Activated T-cell treated with anti-CD3 and anti-CD28 coated beads, Interleukin-2, amount 50 U/mL, for 48 hours (primary cell): ENCODE measurements at places on chromosomes 6 and 20.

DNA sequence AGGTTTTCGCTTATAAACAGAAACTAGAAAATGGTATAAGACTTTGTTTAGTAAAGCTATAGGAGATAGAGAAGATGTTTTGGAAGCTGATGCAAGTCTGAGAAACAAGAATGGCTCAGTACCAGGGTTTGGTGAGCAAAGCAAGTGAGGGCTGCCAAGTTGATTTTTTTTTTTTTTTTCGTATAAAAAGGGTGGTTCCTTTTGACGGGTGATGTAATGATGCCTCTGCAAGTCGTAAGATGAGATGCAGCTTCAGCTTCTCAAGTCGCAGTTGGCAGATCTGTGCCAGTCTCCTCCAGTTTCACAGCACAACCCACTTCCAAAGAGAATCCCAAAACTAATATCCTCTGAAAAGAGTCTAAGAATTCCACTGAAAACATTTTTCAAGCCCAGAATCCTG is 252.8 kb upstream of the CDH4 start:
- no peak for DNase-seq

- no peak for DNase-seq
These were observed 16.3 kb downstream of the ZNF133 start for GRCh38 chr20:18304618-18305017.

DNA sequence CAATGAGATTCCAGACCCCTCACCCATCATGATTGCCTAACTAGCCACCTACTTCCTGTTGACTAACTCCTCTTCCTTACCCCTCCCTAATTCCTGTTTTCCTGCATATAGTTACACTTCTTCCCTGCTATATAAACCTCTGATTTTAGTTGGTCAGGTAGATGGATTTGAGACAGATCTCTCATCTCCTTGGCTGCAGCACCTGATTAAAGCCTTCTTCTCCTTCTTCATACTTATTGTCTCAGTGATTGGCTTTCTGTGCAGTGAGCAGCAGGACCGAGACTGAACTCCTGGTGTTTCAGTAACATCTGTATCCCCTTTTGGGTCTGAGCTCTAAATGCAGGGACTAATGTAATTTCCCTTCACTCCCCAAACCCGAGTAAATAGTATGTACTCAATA is 51.7 kb upstream of the ATXN1 start:
- no peak for DNase-seq

DNA sequence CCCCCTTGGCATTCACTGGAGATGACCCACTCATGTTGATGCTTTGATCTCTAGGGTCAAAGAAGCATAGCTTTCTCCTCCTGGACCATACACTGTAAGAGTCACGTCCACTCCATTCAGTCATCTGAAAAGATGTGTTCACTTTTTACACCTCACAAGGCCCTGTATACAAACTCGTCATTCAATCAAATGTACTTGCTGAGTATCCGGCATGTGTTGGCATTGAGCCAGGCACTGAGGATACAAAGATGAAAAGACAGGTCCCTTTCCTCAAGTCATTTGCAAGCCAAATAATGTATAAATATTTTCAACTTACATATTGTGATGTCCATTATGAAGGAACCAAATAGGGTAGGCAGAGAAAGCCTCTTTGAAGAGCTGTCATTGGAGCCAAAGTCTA is 32.6 kb upstream of the CSNK2A1 start:
- no peak for DNase-seq

GRCh38 chr20:14673164-14673563 is 335.8 kb upstream of the FLRT3 start:
- no peak for DNase-seq

DNA sequence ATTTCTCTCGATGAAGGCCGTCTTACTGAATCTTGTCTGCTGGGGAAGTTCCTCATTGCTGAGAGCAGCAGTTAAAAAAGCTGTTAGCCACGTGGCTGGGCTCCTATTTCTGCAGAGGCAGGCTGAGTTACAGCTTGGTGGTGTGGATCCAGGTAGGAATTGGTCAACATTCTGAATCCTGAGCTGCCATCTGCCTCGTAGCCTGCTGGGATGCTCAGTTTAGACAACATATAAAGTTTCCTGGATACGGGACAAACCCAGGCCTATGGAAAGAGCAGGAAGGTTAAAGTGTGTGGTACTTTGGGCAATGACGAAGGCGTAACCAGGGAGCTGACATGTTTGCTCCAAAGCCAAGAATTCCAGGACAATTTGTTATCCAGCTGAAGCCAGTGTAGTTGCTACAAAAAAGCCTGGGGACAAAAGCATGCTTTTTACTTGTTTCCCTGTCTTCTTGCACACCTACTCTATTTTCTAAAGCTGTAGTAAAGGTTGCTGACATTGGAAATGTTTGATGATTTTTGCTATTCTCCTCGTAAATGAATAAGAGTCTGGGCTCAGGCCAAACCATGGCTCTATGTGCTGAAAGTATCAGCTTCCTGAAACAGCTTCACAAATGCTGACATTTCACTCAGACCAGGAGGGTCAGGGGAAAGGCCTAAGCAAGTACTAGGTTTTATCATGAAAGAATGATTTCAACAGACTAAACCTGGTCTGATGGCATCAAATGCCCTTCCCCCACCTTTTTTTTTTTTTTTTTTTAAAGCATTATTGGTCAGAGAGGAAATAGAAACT is 12.4 kb upstream of the MYLK2 start:
- no peak for DNase-seq

DNA sequence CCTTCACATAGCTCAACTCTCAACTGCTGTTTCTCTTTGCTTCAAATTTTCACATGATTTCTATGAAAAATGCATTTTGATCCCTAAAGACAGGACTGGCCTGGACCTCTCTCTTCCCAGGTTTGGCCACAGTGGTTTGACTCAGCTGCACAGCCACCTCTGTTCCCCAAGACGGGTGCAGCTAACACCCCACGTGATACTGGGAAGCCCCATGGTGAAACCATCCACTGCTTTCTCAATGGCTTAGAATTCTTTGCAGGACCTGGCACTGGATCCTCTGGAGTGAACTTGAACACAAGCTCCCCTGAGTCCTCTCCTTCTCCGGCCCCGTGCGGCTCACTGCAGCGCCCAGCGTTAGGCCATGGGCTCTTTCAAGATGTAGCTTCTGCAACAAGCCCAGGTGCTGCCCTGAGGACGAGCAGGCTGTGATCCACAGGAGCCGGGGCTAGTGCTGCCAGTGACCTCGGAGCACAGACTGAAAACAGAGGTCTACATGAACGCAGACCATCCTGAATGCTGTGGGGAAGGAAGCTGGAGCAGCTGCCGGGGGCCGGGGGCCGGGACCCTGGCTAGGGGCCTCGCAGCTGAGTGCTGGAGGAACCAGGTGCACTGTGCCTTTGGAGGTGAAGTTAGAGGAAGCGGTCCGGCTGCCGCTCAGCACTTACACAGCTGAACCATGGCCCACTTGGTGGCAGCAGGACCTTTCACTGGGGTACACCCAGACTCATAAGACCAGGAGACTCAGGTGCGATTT is 58.8 kb upstream of the MPC1 start:
- no peak for DNase-seq

DNA sequence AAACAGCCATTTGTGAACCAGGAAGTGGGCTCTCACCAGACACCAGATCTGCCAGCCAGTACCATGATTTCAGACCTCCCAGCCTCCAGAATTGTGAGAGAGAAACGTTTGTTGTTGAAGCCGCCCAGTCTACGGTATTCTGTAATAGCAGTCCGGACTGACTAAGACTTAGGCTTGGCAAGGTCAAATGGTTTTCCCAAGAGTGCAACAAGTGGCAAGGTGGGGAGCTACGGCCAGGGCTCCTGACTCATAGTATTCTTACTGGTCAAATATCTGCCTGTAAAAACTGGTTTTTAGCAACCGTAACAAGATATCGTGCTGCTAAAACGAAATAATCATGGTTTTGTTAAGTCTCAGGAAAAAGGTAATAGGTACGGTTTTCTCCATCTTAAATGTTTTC is 37.8 kb downstream of the MCUR1 start:
- DNase-seq, result no peak
